Large intestine (tissue), 12 donors: ENCODE measurements at places on chromosomes 16 and 17. TPM values are rescaled to one million over a fixed set of nuclear protein-coding genes. Genes with fewer than 3 reads are reported as not detected.

GRCh38 chr17:78653382-78653781, 76.2 kb upstream of the DNAH17 start:
- DNase-seq = no peak

- DNase-seq = no peak
Observed at GRCh38 chr17:76046064-76046463, 19.0 kb upstream of the EVPL start.

Gene BCKDK
- 26.5 TPM for polyA plus RNA-seq

- no peak for DNase-seq
Observed at GRCh38 chr16:62596584-62596983, 560.3 kb upstream of the CDH8 start.

Gene ABCC11
- 0.21 TPM for polyA plus RNA-seq

Gene RUNDC3A
- 17.2 TPM for polyA plus RNA-seq

DNA sequence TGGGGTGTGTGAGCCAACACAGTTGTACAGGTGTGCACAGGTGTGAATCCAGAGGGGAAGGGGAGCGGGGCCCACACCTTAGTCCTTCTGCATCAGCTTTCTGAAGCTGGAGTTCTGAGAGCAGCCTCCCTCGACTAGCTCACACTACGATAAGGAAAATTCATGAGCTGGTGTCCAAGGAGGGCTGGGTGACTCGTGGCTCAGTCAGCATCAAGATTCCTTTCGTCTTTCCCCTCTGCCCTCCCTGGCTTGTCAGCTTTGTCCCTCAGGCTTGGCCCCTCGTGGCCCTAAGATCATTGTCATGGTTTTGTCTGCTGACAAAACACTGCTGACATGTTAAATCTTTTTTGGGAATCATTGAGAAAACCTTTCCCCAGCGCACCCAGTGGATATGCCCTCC, 47.5 kb downstream of the OR1D5 start:
- no peak for DNase-seq

Gene RDM1
- 5.6 TPM for polyA plus RNA-seq

DNA sequence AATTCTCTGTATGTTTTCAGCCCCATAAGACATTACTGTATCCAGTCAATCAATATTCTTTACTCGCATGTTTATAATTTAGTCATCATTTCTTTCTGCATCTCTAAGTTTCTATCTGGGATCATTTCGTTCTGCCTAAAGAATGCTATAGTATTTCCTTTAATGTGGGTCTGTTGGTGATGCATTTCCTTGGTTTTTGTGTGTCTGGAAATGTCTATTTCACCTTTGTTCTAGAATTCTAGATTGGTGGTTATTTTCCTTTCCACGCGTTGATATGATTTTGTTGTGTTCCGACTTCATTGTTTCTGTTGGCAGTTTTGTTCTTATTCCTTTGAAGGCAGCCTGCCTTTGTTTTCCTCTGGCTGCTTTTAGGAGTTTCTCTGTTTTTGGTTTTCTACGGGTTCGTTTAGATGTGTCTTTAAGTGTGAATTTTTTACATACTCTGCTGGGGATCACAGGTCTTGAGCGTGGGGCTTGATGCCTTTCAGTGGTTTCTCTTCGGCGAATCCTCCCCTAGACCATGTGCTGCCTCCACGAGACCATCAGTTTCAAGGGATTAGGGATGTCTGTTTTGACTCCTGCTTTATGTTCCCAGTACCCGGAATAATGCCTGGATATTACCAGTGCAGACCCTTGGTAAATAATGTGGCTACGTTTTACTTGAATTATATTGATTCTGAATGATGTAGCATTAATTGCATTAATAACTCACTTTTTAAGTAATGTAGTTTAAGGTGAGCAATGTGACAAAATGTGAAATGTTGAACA, 23.5 kb downstream of the POLR3E start:
- DNase-seq = no peak

GRCh38 chr16:87350681-87351319, 32.8 kb downstream of the FBXO31 start:
- DNase-seq = no peak

Gene PRAC1
- polyA plus RNA-seq = not detected

DNA sequence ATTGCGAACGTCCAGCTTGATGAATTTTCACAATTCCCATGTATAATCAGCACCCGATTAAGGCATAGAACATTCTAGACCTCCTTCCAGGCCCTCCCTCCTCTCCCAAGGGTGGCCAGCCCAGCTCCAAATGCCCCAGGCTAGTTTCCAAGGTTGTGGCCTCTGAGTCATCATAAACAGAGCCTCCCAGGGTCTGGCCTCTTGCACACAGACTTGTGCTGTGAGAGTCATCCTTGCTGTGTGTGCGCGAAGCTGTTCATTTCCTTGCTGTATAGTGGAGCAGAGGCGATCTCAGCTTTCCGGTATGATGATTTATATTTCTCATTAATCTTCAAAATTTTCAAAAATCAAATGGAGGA, 20.5 kb upstream of the JPH3 start:
- no peak for DNase-seq
